NCI-H526 treated with DMSO at 0.1 percent for 48 hours (cell line): ENCODE measurements at places on chromosomes 3 and 15.
A peak's percentile ranks its signal among the peaks of the same experiment; 100 is the strongest.

DNA sequence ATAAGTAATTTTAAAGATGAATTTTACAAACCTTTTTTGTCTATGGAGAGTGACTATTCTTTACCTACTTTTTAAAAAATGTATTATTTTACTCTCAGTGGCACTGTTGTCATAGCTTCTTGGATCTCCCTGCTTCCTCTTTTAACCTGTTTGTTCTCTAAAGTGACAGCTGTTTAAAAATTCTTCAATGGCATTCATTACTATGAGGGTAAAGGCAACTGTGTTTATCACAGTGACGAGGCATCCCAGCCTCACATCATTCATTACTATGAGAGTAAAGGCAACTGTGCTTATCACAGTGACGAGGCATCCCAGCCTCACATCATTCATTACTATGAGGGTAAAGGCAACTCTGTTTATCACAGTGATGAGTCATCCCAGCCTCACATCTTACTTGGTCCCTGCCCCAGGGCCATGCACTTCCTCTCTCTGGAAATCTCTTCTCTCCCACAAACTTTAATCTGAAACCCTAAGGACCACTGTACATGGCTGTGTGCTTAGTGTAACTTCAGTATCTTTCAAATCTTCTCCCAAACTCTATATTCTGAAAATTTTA lies 101.7 kb upstream of the ZNF717 start:
- DNase-seq, result no peak

GRCh38 chr15:45799508-45799907 lies 164.7 kb downstream of the SQOR start:
- DNase-seq, result no peak

DNA sequence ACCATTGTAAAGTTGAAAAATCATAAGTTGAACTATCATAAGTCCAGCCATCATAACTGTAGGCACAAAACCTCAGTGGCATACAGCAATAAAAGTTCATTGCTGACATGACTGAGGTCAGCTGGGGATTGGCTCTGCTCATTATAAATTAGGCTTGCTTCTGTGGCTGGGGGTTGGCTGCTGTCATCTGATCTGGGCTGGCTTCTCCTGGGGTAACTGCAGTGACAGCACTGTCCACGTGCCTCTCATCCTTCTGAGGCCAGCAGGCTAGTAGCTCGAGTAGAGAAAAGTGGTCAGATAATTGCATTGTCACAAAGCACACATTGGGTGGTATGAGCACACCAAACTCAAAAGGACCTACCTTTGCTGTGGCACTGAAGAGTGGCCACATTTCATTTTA lies 31.3 kb downstream of the CMTM7 start:
- DNase-seq, result no peak

- peak; percentile 18 for DNase-seq
These were observed 174.0 kb upstream of the PRICKLE2 start for GRCh38 chr3:64399205-64399800.

DNA sequence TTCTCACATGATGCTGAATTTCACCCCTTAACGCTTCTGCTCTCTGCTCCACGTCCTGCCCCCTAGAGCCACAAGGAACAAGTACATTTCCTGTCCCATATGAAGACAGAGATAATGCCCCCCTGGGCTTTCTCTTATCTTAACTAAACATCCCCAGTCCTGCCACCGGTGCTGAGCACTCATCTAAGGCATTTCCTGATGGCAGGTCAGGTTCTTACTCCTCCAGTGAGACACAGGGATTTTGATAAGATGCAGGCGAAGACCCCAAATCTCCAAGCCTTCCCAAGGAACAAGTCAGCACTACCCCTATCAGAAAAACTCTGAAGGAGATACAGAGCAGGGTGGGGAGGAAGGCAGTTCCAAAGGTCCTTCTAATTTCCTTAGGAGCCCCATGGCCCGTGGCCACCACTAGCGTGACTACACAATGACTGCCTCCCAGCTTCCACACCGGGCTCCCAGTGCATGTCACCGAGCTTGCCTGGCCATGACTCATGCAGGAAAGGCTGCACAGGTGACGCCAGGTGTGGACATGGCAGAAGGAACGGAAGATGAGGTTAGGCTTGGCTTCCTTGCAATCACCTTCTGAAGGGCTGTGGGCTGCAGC lies 152.9 kb downstream of the XXYLT1 start:
- DNase-seq, result no peak

GRCh38 chr15:80773792-80774352 lies 5.3 kb upstream of the CEMIP start:
- no peak for DNase-seq

DNA sequence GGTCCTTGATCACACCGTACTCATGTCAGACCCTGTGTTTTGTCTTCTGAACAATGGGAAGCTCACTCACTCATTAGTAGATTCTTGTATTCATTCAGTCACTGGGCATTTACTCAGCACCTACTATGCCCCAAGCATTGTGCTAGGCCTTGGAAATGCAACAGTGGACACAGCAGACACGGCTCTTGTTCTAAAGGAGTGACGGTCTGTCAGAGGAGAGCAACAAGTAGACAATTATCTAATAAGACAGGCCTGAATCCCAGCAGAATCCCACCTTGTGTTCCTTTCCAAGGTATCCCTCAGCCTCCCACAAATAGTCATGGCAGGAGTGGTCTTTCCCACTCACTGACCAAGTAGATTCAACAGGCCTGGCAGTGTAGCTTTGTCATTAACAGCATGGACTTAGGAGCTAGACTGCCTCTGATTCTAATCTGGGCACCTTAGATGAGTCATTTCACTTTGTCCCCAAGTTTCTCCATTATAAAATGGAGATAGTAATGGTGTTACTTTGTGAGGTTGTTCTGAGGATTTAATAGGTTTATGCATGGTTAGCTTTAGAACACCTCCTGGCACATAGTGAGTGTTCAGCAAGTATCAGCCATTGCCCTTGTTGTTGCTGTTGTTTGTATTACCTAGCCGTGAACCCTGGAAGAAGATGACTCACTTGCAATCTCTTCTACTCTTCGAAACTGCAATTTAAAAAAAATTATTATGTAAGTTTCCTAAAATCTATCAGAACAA lies 69.1 kb downstream of the SSUH2 start:
- DNase-seq, result no peak

DNA sequence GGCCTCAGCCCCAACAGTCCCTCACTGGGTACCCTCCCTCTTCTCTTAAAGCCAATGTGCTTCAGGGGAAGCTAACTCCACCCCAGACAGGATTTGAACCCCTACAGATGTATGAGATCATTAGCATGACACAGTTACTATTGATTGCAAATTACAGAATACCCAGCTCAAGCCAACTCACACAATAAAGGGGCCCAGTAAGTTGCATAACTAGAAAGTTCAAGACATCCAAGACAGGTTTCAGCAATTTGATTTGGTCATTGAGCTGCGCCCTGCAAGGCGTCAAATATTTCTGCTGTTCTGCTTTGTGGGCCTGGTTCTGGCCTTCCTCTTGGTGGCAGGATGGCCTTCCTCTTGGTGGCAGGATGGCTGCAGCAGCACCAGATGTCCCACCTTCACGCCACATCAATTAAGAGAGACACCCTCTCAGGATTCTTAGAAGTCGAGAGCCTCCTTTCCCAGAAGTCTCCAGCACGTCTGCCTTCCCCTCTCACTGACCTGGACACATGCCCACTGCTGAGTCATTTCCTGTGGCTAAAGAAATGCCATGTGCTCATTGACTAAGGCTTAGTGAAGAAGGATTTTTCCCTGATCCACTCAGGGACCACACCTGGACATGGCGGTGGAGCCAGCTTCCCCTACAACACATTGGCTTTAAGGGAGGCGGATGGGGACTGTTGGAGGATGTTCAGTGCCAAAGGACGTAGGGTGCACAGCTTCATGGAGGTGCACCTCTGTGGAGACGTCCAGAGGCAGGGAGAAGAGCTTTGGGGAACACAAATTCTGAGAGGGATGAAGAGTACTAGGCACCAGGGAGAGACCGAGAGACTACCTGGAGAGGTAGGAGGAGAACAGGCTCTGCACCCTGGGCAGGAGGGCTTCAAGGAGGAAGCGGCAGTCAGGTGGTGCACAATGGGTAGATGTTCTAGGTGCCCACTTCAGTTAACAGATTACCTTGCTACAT lies 49.1 kb downstream of the DNASE1L3 start:
- DNase-seq, result no peak

DNA sequence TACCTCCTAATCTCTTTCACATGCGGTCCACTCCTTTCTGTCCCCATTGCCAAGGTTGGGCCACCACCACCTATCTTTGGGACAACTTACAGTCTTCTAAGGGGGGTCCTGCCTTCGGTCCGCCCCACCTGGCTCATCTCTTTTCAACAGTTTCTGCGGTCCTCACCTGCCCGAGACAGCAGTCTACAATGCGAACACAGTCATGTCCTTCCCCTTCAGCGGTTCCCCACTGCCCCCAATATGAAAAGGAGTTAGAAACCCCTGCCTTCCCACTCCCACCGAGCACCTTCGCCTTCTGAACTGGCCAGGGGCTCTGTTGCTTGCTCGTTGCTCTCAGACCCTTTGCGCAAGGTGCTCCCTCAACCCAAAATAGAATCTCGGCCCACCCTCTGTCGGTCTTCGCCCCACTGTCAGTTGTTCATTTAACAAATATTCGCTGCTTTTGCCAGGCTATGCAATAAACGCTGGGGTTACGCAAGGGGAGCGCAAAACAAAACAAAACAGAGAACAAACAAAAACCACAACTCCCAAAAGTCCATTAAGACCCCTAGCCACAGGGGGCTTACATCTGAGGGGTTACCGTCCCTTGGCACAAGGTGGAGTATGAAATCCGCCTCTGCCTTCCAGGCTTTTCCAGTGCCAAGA lies 611 bp upstream of the FANCI start:
- DNase-seq, result no peak

DNA sequence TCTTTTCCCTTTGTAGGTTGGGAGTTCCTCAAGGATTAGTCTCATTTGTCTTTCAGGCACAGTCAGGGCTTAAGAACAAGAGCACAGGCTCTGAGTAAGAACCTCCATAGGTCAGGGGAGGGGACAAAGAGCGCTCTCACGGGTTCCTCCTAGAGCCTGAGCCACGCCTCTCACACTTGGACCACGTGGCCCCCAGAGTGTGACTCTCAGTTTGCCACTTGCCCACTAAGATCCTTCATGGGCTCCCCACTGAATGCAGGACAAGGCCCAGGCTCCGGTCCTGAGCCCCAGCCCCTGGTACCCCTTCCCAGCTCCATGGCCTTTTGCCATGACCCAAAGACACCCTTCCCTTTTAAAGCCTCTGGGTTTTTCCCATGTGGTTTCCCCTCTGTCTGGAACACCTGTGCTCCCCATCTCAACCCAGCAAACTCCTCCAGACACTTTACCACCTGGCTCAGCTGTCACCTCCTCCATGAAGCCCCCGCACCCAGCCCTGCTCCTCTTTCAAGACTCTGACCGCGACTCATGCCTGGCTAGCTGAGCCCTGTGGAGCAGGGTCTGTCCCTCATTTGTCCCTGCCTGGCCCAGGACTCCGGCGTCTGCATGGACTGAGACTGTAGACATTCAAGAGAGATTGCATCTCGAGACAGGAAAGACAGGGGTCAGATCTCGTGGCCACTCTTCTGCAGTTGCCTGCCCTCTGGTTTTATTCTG lies 32.7 kb downstream of the IQSEC1 start:
- DNase-seq, result no peak

- no peak for DNase-seq
These were observed 108.4 kb upstream of the SPATA16 start for GRCh38 chr3:173249457-173249856.

GRCh38 chr3:188829576-188829975 lies 342.2 kb upstream of the TPRG1 start:
- DNase-seq, result no peak

DNA sequence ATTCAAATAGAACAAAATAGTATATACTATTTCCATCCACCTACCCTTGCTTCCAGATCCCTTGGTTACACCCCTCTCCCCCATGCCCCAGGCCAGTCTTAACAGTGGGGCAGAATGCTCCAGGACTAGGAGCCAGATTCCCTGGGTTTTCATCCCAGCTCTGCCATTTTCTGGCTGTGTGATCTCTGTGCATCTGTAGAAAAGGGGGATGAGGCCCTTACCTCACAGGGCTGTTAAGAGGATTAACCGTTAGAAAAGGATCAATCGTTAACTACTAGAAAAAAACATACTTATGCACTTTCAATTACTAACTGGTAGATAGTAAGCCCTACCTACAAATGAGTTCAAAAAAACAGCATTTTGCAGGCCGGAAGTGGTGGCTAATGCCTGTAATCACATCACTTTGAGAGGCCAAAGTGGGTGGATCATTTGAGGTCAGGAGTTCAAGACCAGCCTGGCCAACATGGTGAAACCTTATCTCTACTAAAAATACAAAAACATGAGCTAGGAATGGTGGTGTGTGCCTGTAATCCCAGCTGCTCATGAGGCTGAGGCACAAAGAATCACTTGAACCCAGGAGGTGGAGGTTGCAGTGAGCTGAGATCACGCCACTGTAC lies 11.7 kb downstream of the EBLN2 start:
- DNase-seq, result no peak

GRCh38 chr3:13364602-13365271 lies 55.4 kb downstream of the NUP210 start:
- DNase-seq, result no peak

DNA sequence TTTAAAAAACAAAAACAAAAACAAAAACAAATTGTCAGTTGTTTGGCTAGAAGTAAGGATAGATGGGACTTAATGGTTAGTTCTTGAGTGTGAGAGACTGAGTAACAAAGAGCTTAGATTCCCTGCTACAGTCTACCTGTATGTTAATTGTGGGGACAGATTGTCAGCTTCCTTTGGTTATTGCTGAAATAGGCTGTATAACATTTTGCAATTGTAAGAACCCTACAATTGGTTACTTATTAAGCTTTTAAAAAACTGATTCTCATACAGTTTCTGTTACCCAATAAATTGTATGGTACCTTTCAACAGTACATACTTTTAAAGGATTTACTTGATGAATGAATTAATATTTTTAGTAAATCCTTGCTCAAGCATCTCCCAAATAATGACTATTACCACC lies 35.3 kb downstream of the CLASP2 start:
- no peak for DNase-seq

DNA sequence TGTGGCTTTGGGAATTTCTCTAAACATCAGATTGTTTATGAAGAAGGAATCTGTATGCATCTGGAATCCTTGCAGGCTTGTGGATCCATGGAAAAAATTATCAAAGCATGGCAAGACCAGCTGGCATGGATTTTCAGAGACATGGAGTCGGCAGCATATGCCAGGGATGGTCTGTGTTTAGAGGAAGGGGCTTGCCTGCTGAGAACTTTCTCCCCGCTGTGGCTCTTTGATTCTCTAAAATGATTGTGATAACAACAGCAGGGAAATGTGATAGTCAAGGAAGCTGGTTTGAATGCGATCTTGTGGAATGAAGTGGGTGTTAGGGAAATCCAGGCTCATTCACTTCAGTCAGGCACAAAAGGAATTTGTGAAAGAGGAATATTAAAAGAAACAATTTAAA lies 245.7 kb upstream of the THRB start:
- no peak for DNase-seq

DNA sequence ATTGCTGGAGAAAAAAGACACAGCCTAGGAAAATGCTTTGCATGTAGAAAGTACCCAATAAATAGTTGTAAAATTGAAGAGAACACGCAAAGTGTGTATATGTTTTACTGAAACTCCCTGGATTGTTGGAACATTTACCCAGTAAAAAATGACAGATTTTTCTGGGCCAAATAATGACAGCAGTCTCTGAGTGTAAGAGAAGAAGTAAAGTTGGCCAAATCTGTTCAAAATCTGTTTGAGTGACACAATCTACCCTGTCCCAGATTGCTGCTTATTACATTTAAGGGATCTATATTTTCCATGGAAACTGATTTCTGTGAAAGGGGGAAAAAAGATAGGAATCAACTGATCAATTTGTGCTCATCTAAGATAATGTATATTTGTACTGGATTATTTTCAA lies 267.9 kb downstream of the TUSC7 start:
- no peak for DNase-seq

GRCh38 chr3:139655909-139656595 lies 21.7 kb downstream of the NMNAT3 start:
- DNase-seq, result no peak
